SIG-M5 (cell line): ENCODE measurements at places on chromosomes 6 and 20.

- no peak for DNase-seq
These were observed 519.2 kb upstream of the NOX3 start for GRCh38 chr6:155974811-155975323.

DNA sequence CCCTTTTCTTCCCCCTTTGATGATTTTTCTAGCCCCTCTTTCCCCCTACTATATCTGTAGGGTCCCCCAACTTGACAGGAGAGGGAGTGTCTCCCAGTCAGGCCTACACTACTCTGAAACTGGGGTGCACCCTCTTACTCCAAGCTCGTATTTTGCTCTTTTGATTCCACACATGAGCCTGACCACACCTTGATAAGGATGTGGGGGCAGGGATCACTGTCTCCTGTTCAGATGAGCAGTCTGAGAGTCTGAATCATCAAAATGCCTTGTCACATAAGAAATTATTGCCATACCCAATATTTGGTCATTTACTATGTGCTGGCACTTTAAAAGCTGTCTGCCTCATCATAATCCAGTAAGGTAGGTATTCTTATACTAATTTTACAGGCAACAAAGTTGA, 15.9 kb downstream of the PNPLA1 start:
- DNase-seq: no peak

- no peak for DNase-seq
These were observed 166.5 kb upstream of the MYLIP start for GRCh38 chr6:15962449-15962764.

DNA sequence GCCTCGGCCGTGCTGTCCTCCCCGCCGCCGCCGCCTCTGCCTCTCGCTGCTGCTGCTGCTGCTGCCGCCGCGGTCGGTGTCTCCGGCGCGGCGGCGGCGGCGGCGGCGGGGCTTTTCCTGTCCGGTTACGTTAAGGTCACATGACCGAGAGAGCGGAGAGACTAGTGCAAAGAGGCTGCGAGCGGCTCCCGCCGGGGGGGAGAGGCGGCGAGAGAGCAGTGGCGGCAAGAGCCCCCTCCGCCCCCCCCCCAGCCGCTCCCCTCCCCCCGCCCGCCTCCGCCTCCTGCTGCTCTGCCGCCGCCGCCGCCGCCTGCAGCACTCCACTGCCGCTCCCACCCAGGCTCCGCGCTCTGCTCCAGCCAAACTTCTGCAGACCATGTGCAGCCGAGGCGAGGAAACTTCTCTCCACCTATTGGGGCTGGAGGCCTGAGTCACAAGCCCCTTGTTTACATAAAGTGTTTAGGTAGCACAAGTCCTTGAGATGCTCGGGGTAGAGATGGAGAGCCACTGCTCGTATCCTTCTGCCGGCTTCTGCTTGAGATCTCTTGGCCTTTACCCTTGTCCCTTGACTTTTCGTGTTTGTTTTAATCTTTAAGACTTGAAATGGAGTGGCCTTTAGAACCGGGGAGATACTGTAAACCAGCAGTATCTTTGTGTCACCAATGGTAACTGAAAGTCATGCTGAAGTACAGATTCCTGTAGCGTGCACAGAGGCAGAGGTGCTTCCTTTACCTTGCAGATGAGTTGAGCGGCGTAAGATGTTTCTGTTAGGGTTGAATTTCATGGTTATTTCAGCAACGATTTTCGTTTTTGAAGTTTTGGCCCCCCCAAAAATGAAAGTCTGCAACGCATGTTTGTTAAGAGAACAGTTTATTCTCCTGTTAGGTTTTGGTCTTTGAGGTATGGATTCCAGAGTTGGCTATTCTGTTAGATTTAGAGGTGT, at the start of gene ZBTB2:
ZBTB2 (minus strand) TSS at position 89 of the 943 bp plus-strand sequence. CDS start 17,922 bp downstream, outside the sequence.
- DNase-seq: no peak

- no peak for DNase-seq
These were observed 126.0 kb downstream of the ADGRB3 start for GRCh38 chr6:68760941-68761676.

GRCh38 chr20:32920066-32920465, 61.3 kb downstream of the EFCAB8 start:
- DNase-seq: no peak

- no peak for DNase-seq
These were observed 320.2 kb upstream of the JARID2 start for GRCh38 chr6:14925699-14926026.

DNA sequence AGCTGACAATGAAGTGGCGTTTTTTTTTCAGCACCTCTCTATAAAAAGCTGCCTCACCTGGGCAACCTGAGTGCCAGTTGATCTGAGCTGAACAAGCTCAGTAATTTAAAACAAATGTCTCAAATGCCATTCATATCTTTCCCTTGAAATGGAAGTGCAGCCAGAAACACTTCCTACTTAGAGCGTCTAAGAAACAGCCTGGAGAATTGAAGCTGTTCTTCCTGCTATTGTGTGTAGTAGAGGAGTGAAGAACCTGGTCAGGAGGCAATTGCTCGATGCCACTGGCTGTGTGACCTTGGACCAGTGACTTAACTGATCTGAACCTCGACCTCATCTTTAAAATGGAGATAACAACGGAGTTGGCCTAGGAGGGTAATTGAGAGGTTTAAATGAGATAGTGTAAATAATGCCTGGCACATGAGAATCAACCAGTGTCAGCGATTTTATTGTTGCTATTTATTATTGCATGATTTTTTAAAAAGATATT, 95.4 kb upstream of the FOXQ1 start:
- DNase-seq: no peak

- DNase-seq: no peak
These were observed 3.2 kb downstream of the SNRNP48 start for GRCh38 chr6:7593229-7593628.

GRCh38 chr20:52731093-52731492, 241.1 kb upstream of the TSHZ2 start:
- DNase-seq: no peak

GRCh38 chr20:48619126-48620101, 208.4 kb downstream of the PREX1 start:
- DNase-seq: no peak

- no peak for DNase-seq
These were observed 151.2 kb downstream of the RFX6 start for GRCh38 chr6:117028256-117028655.

DNA sequence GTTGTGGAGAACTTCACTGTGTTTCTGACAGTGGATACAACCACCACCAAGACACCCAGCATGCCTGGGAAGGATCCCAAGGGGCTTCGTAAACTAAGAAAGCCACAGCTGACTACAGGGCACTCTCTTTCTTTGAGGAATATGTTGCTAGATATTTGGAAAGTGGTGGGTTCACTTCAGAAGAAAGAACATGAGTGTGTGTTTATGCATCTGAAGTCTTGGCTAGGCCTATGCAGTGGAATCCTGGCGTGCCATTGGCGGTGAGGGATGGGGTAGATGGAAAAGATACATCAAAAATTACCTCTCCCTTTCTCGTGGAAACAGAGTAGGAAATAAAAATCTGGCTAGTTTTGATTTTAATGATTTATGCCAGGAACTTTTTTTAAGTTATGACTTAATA, 187.7 kb downstream of the PDE7B start:
- DNase-seq: no peak

- no peak for DNase-seq
These were observed 283.2 kb upstream of the HSF2 start for GRCh38 chr6:122116119-122116834.

- DNase-seq: no peak
These were observed 95.1 kb upstream of the IYD start for GRCh38 chr6:150273457-150274309.

DNA sequence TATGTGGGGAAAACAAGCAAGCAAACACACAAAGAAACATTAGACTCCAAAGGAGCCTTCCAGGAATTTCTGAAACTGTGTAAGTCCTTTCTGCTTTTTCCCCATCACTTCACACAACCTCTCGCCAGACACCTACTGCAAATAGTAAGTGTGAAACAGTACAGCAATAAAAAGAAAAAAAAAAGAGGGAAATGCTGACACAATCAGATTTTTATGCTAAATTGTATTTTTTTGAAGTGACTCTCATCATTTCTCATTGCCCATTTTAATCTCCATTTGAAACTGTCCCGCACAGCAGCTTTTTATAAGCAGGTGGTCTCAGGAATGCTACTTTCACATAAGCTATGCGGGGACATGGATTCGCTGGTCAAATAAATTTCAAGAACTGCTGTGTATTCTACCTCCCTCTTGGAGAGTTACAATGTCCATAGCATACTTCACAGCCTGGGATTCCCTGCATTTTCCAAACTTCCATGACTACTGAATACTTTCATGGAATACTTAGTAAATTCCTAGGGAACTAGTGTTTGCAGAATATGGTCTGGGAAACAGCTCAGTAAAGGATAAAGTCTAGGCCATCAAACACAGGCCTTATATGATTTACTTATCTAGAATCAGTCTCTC, 139.9 kb upstream of the TSHZ2 start:
- DNase-seq: no peak

- DNase-seq: no peak
These were observed 42.1 kb downstream of the PLCB4 start for GRCh38 chr20:9110916-9111432.

DNA sequence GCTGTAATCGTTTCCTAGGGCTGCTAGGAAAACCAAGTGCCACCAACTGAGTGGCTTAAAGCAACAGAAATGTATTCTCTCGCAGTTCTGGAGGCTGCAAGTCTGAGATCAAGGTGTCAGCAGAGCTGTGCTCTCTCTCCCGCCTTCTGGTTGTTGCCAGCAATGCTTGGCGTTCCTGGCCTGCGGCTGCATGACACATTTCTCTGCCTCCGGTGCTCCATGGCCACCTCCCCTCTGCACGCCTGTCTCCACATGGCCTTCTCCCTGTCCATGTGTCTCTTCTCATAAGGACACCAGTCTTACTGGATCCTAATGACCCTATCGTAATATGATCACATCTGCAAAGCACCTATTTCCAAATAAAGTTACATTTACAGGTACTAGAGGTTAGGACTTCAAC, 91.7 kb upstream of the AKAP12 start:
- DNase-seq: no peak

GRCh38 chr6:29035951-29036350, 9.0 kb downstream of the OR2W1 start:
- DNase-seq: no peak

GRCh38 chr20:9119776-9120175, 50.9 kb downstream of the PLCB4 start:
- DNase-seq: no peak

- DNase-seq: no peak
These were observed 102.6 kb downstream of the COL21A1 start for GRCh38 chr6:56144538-56145324.

DNA sequence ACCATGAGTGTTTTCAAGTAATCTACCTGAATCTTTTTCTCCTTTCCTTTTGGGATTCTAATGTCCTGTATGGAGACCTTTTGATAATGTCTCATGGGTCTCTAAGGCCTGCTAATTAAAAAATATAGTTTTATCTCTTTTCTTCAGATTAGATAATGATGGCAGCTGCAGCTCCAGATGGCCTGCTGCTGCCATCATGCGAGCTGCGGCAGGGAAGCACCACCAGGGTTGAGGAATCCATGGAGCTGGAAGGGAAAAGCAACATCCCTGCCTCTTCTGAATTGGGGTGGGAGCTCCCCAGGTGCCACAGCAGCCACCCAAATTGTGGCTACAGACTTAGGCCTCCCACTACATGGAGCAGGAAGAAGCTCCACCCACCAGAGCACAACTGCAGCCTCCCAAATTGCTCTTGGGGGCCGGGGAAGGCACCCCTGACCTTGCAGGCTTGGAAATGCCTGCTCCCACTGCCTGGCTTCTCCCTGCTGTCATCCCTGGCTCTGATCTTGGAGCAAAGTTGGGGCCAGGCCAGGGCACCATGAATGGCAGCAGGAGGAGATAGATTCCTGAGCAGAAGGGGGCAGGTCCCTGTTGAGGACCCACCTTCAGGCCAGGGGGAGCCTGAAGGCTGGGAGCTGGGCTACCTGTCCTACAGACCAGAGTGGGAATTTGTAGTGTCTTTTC, 189.6 kb upstream of the MAN1A1 start:
- no peak for DNase-seq

- no peak for DNase-seq
These were observed 134.9 kb upstream of the BACH2 start for GRCh38 chr6:90431576-90431975.

DNA sequence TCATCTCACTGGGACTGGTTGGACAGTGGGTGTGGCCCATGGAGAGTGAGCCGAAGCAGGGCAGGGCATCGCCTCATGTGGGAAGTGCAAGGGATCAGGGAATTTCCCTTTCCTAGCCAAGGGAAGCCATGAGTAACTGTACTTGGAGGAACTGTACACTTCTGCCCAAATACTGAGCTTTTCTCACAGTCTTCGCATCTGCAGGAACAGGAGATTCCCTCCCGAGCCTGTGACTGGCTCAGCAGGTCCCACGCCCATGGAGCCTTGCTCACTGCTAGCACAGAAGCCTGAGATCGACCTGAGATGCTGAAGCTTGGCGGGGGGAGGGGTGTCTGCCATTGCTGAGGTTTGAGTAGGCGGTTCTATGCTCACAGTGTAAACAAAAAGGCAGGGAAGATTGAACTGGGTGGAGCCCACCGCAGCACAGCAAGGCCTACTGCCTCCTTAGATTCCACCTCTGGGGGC, 10.4 kb upstream of the CALHM5 start:
- no peak for DNase-seq

- no peak for DNase-seq
These were observed 118.5 kb downstream of the SYCP2 start for GRCh38 chr20:59814840-59815340.

DNA sequence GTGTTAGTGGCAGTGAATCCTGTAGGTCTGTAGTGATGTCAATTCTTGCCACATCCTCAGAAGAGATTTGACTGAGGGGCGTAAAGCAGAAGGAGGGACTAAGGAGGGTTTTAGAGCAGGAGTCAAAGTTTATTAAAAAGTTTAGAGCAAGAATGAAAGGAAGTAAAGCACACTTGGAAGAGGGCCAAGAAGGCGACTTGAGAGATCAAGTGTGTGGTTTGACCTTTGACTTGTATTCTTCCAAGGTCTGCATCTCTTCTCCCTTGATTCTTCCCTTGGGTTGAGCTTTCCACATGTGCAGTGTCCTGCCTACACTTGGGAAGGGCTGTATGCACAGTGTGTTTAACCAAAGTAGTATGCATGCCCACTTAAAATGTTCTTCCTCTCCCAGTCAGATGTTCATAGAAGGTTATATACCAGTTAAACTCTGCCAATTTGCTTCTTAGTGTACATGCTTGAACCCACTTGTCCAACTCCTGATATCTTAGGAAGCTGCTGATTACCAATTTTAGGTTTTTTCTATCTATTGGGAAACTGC, 627.6 kb downstream of the MMUT start:
- no peak for DNase-seq

GRCh38 chr6:170344631-170345576, 38.3 kb downstream of the FAM120B start:
- DNase-seq: no peak
